Foreskin keratinocyte (primary cell): ENCODE measurements at places on chromosomes 1 and 21. TPM values are rescaled to one million over a fixed set of nuclear protein-coding genes. Genes with fewer than 3 reads are reported as not detected.

Gene LCA5L
- 0.27 and 0.35 TPM in 2 replicates for polyA plus RNA-seq

Gene ECM1
- polyA plus RNA-seq = 87.6 and 100 TPM in 2 replicates

Gene GREM2
- polyA plus RNA-seq = not detected in 2 replicates

Gene USH2A
- not detected in 2 replicates for polyA plus RNA-seq

Gene UBASH3A
- not detected in 2 replicates for polyA plus RNA-seq

Gene TMCC2
- 1.4 and 1.5 TPM in 2 replicates for polyA plus RNA-seq

Gene COA6
- polyA plus RNA-seq = 65.2 and 67.3 TPM in 2 replicates

Gene ANXA9
- 0.49 and 0.58 TPM in 2 replicates for polyA plus RNA-seq

Gene UBL4B
- polyA plus RNA-seq = not detected in 2 replicates

Gene LHX8
- not detected in 2 replicates for polyA plus RNA-seq

Gene RASSF5
- 1.4 and 1.8 TPM in 2 replicates for polyA plus RNA-seq

Gene DNAJC6
- 0.75 and 1.1 TPM in 2 replicates for polyA plus RNA-seq

Gene LCE1F
- polyA plus RNA-seq = 0.81 and 1.3 TPM in 2 replicates

Gene LCE1E
- polyA plus RNA-seq = 0.59 and 1.1 TPM in 2 replicates

Gene TPTE
- polyA plus RNA-seq = not detected in 2 replicates

Gene TRAF5
- polyA plus RNA-seq = 1.3 and 1.4 TPM in 2 replicates

Gene KCNE2
- not detected in 2 replicates for polyA plus RNA-seq

Gene FMO5
- polyA plus RNA-seq = 0.07 and 0.08 TPM in 2 replicates

Gene PCNT
- polyA plus RNA-seq = 7.5 and 10.0 TPM in 2 replicates

Gene SELL
- 0.03 TPM in 1 of 2 replicates, not detected in the other for polyA plus RNA-seq

Gene PMVK
- polyA plus RNA-seq = 50.9 and 55.2 TPM in 2 replicates

Gene KRTAP6-2
- polyA plus RNA-seq = not detected in 2 replicates

Gene TFF3
- polyA plus RNA-seq = not detected in 2 replicates

Gene ADAMTS5
- not detected in 2 replicates for polyA plus RNA-seq

Gene APOBEC4
- polyA plus RNA-seq = not detected in 2 replicates

Gene RBP7
- 7.0 and 11.3 TPM in 2 replicates for polyA plus RNA-seq

Gene NFASC
- 0.66 and 1.2 TPM in 2 replicates for polyA plus RNA-seq

Gene SMPDL3B
- polyA plus RNA-seq = 0.48 and 0.63 TPM in 2 replicates

Gene KPRP
- 0.43 and 0.67 TPM in 2 replicates for polyA plus RNA-seq

Gene LY9
- not detected in 2 replicates for polyA plus RNA-seq

Gene POMGNT1
- 83.2 and 85.0 TPM in 2 replicates for polyA plus RNA-seq
